ENCODE measurements at places on chromosomes 3 and 15. TPM values are rescaled to one million over a fixed set of nuclear protein-coding genes. Genes with fewer than 3 reads are reported as not detected.

EHHADH gene
- total RNA-seq = 3.1 TPM

TMEM108 gene
- not detected for total RNA-seq

MUC4 gene
- total RNA-seq = not detected

CLSTN2 gene
- total RNA-seq = not detected

ZNF385D gene
- total RNA-seq = 6.4 TPM

ADAMTS17 gene
- total RNA-seq = not detected

All from HFFc6 (cell line).